Left ventricle myocardium superior (tissue), 1 donor: ENCODE measurements at places on chromosomes 4 and X. TPM values are rescaled to one million over a fixed set of nuclear protein-coding genes. Genes with fewer than 3 reads are reported as not detected.

GRCh38 chr4:88705805-88706492 lies 8.3 kb upstream of the NAP1L5 start:
- no peak for DNase-seq

DNA sequence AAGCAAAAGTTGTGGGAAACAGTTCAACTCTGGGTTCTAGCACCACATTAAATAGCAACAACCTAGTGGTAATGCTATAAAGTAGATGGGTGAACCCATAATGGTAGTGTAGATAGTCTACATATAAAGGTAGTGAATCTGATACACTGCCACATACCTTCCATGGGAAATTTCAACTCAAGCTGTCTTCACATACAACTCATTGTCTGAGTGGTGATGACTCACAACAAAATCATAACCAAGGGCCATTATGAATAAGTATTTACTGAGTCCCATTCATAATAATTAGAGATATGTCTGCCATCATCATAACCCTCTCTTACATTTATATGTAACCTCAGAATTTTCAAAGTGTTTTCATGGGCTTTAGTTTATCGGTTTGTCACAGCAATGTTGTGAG lies 34.8 kb downstream of the EGF start:
- no peak for DNase-seq

DNA sequence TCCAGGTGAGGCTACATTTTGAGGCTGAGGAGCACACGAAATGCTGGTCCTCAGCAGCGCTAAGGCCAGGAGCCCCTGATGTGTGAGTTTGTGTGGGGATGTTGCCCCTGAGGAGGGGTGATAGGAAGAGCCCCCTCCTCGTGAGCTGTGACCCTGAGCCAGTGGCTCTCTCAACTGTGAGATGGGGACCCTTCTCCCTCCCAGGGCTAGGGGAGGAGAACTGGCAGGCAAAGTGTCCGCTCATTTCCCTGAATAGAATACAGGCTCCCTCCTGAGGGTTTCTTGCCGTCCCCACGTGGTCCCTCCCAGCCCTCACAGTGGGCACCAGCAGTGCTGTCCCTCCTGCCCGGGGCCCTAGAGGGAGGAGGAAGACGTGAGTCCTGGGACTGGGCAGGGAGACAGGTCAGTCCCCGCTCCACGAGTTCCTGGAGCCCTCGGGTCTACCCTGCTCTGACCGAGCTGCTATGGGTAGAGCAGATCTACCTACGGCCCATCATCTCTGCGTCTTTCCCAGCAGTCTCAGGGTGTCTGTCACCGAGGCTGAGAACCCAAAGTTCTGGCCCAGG lies 21.0 kb upstream of the TBC1D14 start:
- DNase-seq = no peak

- no peak for DNase-seq
These were observed 580 bp upstream of the PLS3 start for GRCh38 chrX:115560211-115560977.

- DNase-seq = no peak
These were observed 78.8 kb upstream of the BANK1 start for GRCh38 chr4:101711590-101712260.

The CXCL10 gene
- total RNA-seq = 1.2 TPM

- DNase-seq = no peak
These were observed 86.2 kb upstream of the RPS6KA3 start for GRCh38 chrX:20352935-20353336.

The GUCY1A1 gene
- 106 TPM for total RNA-seq

DNA sequence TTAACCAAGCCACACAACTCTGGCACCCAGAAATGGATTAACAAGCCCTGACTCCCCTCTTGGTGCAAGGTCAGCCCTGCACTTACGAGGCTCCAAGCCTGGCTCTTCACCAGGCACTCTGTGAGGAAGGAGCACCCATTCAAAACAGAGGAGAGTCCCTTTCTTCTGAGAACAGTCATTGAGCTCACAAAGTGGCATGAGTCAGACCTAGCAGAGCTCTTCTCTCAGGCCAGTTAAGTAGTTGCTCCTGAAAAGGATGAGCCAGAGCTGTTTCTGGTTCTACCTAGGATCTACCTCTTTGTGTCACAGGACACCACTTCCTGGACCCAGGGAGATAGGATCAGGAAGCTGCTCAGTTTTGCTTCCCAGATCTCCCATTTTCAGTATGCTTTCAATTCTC lies 48.2 kb downstream of the EVC2 start:
- DNase-seq = no peak

The ACE2 gene
- total RNA-seq = 12.7 TPM

DNA sequence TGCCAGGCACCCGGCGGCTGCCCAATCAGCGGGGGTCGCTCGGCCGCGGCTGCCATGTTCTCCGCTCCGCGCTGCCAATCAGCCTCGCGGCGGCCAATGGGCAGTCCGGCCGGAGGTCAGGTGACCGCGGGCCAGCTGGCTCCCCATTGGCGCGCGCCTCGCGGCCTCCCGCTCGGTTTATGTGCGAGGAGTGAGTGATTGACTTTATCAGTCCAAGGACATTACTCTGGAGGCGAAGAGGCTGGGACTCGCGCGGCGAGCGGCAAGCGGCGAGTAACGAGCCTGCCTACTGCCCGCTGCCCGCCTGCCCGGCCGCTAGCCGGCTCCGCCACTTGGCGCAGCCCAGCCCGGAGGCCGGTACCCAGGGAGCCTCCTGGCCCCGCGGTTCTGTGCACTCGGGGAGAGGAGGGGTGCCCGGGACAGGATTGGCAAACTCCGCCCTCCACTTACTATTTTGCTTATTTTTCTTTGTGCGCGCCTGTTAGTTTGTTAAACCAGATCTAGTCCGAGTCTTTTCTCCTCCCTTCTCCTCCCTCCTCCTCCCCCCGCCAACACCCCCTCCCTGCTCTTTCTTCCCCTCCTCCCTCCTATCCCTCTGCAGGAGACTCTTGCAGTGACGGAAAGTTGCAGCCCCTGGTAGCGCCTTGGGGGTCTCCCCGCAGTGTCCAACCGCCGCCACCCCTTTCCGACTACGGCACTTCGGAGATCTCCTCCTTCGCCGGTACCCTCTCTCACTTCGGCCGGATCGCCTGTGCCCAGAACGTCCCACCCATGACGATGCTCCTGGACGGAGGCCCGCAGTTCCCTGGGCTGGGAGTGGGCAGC lies at the start of gene ZIC3:
Gene ZIC3 (plus strand): TSS at position 207 of the 825 bp plus-strand sequence. CDS start 565 bp downstream, at position 772.
- peak; percentile 72 for DNase-seq

DNA sequence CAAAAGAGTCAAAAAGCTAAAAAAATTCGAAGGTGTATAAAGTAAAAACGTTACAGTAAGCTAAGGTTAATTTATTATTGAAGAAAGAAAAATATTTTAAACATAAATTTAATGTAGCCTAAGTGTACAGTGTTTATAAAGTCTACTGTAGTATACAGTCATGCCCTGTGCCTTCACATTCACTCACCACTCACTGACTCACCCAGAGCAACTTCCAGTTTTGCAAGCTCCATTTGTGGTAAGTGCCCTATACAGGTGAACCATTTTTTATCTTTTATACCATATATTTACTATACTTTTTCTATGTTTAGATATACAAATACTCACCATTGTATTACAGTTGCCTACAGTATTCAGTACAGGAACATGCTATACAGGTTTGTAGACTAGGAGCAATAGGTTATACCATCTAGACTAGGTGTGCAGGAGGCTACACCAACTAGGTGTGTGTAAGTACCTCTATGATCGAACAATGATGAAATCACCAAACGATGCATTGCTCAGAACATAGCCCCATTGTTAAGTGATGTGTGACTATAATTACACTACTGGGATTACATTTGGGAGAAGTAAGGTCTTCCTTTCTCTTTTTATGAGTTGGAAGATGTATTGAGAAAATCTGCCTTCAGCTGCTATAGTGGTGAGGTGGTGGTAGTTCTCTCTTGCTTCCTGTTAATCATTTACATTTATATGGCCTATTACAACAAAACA lies 27.2 kb downstream of the TMSB4X start:
- DNase-seq = no peak

GRCh38 chr4:121143131-121143530 lies 21.0 kb downstream of the TNIP3 start:
- no peak for DNase-seq

The ARR3 gene
- total RNA-seq = not detected

GRCh38 chrX:147322496-147322895 lies 508.0 kb upstream of the CXorf51A start:
- no peak for DNase-seq

GRCh38 chr4:6607368-6608055 lies 32.5 kb downstream of the MAN2B2 start:
- no peak for DNase-seq

DNA sequence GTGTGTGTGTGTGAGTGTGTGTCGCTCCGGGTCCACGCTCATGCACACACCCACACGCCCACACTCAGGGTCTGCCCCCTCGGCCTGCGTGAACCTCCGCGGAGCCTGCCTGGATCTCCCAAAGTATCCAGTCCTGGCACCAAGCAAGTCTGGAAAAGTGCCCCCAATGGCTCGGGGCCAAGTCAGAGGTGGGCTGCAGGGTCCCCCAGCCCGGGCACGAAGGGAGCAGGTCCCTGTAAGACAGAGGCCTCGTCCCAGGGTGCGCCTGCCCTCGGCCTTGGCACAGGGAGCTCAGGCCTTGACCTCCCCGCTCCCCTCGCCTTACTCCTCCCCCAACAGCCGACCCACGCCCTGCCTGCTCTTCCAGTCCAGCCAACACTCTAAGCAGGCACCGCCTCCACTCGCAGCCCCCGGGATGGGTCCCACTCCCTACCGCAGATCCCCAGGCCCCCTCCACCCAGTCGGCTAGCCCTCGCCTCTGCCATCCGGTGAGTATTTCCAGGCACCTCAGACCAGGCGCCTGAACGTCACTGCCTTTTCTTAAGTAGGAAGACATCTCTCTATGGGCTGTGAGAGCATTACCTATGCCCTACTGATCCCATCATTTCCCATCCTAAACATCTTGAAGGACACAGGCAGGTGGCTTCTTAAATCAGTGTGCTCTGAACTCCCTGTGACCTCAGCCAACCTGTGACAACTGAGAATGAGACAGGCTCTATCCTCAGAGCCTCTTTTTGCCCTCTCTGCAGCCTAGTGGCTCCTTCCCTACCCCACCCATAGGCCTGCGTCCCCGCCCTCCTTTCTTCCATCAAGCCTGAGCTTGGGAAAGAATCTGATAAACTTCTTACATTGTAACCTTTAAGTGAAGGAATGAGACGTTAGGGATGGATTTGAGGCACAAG lies 704 bp downstream of the FAM114A1 start:
- peak; percentile 71 for DNase-seq

DNA sequence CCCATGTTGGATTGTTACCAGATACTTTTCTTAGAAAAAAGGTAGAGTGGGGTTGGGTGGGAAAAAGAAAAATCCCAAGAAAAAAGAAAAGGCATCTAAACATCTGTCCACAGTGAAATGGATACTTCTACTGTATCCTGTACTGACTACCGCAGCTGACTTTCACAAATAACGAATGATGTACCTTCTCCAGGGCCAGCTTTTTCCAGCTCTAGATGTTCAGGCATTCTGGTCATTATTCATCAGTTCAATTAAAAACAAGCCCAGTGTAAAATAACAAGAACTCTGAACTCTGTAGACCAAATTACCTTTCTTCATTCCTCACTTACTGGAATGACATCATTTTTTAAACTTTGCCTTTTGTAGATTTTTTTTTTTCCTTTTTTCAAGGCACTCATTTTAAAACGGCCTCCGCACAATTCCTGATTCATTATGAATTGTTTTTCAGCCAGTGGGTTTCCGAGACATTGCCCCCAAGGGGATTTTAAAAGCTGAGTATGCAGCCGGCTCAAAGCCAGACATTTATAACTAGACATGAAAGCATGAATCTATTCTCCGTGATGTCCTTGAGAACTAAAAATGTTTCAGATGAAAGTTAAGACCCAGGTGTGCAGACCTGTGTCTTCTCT lies 113.5 kb downstream of the PRKX start:
- no peak for DNase-seq

GRCh38 chr4:100510551-100510950 lies 7.3 kb downstream of the EMCN start:
- DNase-seq = no peak

- no peak for DNase-seq
These were observed 471 bp downstream of the MCTS1 start for GRCh38 chrX:120604361-120604782.

The CTAG1B gene
- total RNA-seq = not detected

DNA sequence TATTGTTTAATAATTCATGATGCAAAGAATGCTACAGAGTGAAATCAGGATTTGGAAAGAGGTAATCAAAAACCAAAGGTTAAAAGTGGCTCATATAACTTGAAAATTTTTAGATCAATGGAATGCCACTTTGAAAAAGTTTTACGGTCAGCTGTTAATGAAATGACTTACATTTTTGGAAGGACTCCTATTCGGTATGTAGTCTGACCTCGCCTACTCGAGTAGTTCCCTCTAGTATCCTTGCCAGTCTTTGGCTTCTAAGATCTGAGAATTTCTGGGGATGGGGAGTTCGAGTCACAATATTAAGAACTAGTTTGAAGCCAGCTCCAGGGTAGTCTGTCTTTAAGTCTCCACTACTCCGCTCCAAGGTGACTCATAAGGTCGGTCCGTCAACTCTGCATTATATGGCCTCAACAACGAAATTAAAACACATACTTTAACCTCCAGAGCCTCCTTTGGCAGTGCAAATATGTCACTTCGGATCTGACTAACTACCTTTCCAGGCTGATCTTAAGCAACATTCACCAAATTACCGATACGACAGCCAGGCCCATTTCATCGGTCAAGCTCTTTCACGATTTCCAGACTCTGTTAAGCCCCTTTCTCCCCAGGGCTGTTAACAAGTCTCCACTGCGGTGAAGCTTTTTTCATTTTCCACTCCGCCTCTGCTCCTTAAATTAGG lies 733 bp upstream of the NAA15 start:
- DNase-seq = no peak

- no peak for DNase-seq
These were observed 15.0 kb upstream of the ADH1A start for GRCh38 chr4:99305638-99306400.

- no peak for DNase-seq
These were observed 62.0 kb downstream of the HTRA3 start for GRCh38 chr4:8331575-8331955.

GRCh38 chr4:5888222-5889001 lies 4.5 kb downstream of the CRMP1 start:
- DNase-seq = peak; percentile 40

The ZMAT1 gene
- 4.5 TPM for total RNA-seq

- no peak for DNase-seq
These were observed 600.9 kb upstream of the DIPK2B start for GRCh38 chrX:45801554-45801953.

- no peak for DNase-seq
These were observed 56.6 kb downstream of the ZNF827 start for GRCh38 chr4:145881989-145882388.

The MAPK10 gene
- 3.2 TPM for total RNA-seq

The HDX gene
- 0.99 TPM for total RNA-seq

DNA sequence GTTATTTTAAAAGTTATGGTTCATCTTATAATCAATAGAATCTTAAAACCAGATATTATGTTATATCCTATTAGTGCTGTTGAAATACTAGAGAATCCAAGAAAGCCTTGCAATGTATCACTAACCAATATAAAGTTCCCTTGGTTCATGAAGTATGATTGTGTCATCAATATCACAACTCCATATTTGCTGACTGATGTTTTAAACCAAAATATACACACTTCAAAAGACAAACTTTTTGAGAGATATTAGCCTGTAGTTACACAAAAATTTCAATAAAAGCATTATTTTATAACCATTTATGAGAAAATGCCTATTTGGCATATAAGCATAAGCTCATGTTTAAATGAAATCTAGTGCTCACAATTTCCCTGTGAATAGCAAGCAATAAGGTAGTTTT lies 198.6 kb downstream of the CENPC start:
- DNase-seq = no peak
